ENCODE measurements at places on chromosomes 4 and X.

DNA sequence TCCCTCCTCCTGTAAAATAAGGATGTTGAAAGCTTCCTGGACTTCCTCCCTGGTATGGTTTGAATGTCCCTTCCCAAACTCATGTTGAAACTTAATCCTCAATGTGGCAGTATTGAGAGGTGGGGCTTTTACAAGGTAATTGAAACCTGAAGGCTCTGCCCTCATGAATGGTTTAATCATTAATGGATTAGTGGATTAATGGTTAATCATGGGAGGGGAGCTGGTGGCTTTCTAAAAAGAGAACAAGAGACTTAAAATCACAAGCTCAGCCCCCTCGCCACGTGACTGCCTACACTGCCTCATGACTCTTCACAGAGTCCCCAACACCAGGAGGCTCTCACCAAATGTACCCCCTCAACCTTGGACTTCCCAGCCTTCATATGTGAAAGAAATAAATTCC, 124.6 kb upstream of the ANXA3 start:
- no peaks in the 10 kb centered on the region for H3K4me1 ChIP-seq
- DNase-seq = no peak
- H3K4me3 ChIP-seq = no peak overlapping the region
- no peaks in the 10 kb centered on the region for H3K36me3 ChIP-seq
- H3K27ac ChIP-seq = no peak overlapping the region

- H3K27me3 ChIP-seq = no peaks in the 10 kb centered on the region
- DNase-seq = no peak
- H3K36me3 ChIP-seq = no peaks in the 10 kb centered on the region
- H3K4me3 ChIP-seq = no peak overlapping the region
- no peak overlapping the region for H3K27ac ChIP-seq
These were observed 2.4 kb upstream of the GPR82 start for GRCh38 chrX:41721590-41721989.

DNA sequence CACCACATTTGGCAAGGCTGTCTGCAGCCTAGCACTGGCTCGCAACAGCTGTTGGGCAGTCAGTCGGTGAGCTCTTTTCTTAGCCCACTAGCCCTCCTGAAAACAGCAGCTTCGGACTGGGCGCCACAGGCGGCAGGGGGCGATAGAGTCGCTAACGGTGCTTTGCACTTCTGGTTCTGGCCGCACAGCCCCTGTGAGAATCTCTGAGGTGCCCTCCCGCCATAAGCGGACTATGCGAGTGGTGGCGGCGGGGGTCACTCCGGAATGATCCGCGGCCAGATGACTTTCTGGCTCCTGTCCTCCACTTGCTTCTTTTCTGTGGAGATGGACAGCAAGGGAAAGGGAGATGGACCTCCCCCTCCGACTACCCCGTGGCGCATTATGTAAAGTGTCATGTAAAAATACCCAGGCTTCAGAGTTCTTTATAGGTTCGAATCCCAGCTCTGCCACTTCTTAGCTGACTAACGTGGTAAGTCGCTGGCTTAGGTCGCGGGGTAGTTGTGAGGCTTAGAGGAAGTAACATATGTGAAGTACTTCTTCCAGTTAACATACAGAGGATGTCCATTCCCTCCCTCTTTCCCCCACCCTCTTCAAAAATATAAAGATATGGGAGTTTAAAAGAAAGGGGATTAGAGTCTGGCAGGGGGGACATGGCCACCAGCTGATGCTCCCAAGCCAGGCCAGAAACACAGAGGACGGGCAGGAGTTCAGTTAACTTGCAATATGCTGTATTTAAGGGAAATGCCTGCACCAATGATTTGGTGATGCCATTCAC, 11.0 kb downstream of the ARHGAP36 start:
- DNase-seq = no peak
- no peak overlapping the region for H3K27ac ChIP-seq
- H3K4me3 ChIP-seq = no peak overlapping the region
- H3K27me3 ChIP-seq = peaks cover 7% of the 10 kb centered on the region

DNA sequence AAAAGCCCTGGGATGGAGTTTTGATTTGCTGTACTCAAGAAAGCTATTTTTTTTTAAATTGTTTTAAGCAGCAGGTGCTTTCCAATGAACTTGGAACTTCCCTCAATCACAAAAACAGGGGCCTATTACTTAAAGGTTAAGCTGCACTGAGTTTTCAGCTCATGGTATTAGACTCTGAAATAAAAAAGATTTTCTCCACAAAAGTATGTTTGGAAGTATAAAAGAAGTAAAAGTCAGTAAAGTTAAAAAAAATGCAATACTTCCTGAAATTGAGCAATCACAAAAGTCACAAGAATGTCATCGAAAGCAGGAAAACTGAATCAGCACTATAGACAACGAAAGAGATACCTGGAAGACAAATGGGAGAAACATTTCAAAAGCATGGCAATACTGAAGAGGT, 38.9 kb upstream of the PLAC8 start:
- no peak overlapping the region for H3K4me3 ChIP-seq
- no peak overlapping the region for H3K27ac ChIP-seq
- no peaks in the 10 kb centered on the region for H3K27me3 ChIP-seq
- no peaks in the 10 kb centered on the region for H3K36me3 ChIP-seq

DNA sequence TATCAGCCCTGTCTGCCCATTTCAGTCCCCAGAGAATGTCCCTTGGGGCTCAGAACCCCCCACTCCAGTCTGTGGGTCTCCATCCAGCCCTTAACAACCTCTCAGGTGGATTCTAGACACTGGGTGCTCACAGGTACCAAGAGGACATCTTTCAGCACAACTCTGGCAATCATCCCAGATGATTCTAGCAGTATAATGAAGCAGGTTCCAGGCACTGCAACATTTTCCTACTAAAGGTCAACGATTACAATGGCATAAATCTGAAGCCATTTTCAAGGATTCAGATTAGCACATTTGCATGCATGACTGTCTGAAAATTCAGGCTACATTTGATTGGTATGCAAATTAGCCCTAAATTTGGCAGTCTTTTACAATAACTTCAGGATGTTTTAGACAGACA, 10.0 kb downstream of the SLC2A9 start:
- H3K4me1 ChIP-seq = peaks cover 22% of the 10 kb centered on the region
- H3K27ac ChIP-seq = no peak overlapping the region
- no peaks in the 10 kb centered on the region for H3K36me3 ChIP-seq
- no peak for DNase-seq
- H3K4me3 ChIP-seq = no peak overlapping the region
- no peaks in the 10 kb centered on the region for H3K27me3 ChIP-seq

- H3K27ac ChIP-seq = no peak overlapping the region
- DNase-seq = no peak
- H3K27me3 ChIP-seq = no peaks in the 10 kb centered on the region
- no peaks in the 10 kb centered on the region for H3K4me1 ChIP-seq
These were observed 69.9 kb upstream of the WDR1 start for GRCh38 chr4:10186228-10187214.

- DNase-seq = no peak
- no peak overlapping the region for H3K27ac ChIP-seq
- no peak overlapping the region for H3K4me3 ChIP-seq
- no peaks in the 10 kb centered on the region for H3K27me3 ChIP-seq
These were observed 69.0 kb downstream of the STAG2 start for GRCh38 chrX:124030520-124030919.

GRCh38 chr4:27233531-27233930, 372.9 kb downstream of the STIM2 start:
- H3K36me3 ChIP-seq = no peaks in the 10 kb centered on the region
- no peaks in the 10 kb centered on the region for H3K27me3 ChIP-seq
- H3K4me3 ChIP-seq = no peak overlapping the region
- H3K27ac ChIP-seq = no peak overlapping the region
- no peaks in the 10 kb centered on the region for H3K4me1 ChIP-seq
- no peak for DNase-seq

DNA sequence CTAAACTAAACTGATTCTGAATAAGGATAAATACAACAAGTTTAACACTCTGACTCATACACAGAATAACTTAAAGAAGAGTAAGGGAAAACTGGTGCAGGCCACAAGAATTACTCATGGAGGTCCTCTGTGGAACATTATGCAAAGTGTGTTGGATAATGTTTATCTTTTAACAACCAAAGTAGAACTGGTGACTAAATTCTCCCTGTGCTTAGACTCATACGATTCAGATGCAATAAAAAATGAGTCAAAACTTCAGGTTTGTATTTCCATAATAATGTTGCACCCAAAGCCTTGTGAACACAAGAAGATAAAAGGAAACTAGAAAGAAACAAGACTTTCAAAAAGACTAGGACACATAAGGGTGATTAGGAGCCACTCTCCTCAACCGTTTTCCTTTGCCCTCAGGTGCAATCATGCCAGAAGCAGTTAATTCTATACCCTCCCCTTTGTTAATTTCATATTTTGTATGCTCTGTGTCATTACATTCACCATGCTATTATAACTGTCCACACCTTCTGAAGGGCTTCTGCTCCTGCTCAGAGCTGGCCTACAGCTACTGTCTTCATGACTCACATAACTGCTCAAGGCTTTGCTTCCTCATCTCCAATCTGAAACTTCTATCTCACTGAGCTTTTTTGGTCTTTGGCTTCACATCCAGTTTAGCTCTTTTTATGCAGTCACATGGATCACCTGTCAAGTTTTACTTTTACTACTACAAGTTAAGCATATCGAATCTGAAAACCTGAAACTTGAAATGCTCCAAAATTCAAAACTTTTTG, 60.2 kb downstream of the KCNIP4 start:
- H3K27ac ChIP-seq = no peak overlapping the region
- H3K4me1 ChIP-seq = no peaks in the 10 kb centered on the region
- no peak for DNase-seq

DNA sequence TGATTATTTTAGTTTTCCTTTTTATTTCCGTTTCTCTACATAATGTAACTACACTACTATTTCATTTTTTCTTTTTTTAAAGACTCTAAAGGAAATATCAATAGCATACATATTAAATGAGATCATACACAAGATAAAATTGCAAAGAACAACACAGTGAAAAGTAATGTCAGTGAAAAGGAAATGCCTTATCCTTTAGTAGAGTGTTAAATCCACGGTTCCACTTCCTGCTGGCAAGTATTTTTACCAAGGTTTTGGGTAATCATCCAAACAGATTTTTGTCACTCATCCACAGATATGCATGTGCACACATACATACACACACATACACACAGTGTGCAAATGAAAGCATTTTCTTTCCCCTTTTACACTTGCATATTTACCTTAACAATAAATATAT, 548.9 kb downstream of the PPP4R3C start:
- H3K4me1 ChIP-seq = no peaks in the 10 kb centered on the region
- no peak for DNase-seq
- H3K27ac ChIP-seq = no peak overlapping the region
- no peaks in the 10 kb centered on the region for H3K36me3 ChIP-seq
- no peaks in the 10 kb centered on the region for H3K27me3 ChIP-seq

GRCh38 chr4:78971326-78971725, 32.1 kb upstream of the PAQR3 start:
- H3K4me3 ChIP-seq = peak overlapping the region; percentile 53
- no peaks in the 10 kb centered on the region for H3K36me3 ChIP-seq
- peak; percentile 72 for DNase-seq

DNA sequence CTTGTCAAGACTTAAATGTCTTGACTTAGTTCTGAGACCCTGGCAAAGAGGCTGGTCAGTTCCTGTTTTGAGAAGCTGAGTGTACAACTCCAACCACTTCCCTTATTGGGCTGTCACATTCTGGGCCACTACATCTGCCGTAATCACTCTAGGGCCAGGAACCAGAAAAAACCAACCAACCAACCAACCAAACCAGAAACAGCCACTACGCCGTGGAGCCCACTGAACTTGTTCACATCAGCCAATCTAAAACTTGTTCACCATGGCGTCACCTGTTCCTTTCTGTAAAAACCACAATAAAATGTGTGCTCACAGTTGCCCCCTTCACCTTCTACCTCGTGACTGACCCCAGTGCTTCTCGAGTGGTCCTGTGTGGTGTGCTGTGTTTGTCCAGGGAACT, 107.3 kb downstream of the JADE1 start:
- peak; percentile 30 for DNase-seq
- H3K4me3 ChIP-seq = no peak overlapping the region
- no peaks in the 10 kb centered on the region for H3K36me3 ChIP-seq
- H3K27me3 ChIP-seq = no peaks in the 10 kb centered on the region
- H3K4me1 ChIP-seq = no peaks in the 10 kb centered on the region
- H3K27ac ChIP-seq = no peak overlapping the region

GRCh38 chr4:185589067-185589836, 53.9 kb upstream of the PDLIM3 start:
- peak overlapping the region; percentile 65 for H3K27ac ChIP-seq
- peaks cover 18% of the 10 kb centered on the region for H3K36me3 ChIP-seq
- no peaks in the 10 kb centered on the region for H3K27me3 ChIP-seq

- peaks cover 20% of the 10 kb centered on the region for H3K4me1 ChIP-seq
- no peaks in the 10 kb centered on the region for H3K27me3 ChIP-seq
- H3K36me3 ChIP-seq = no peaks in the 10 kb centered on the region
These were observed 2.4 kb downstream of the FRAS1 start for GRCh38 chr4:78059524-78059889.

- no peak overlapping the region for H3K4me3 ChIP-seq
- H3K4me1 ChIP-seq = no peaks in the 10 kb centered on the region
- H3K27ac ChIP-seq = no peak overlapping the region
- H3K36me3 ChIP-seq = no peaks in the 10 kb centered on the region
- no peak for DNase-seq
These were observed 83.2 kb upstream of the USP9X start for GRCh38 chrX:41002026-41002425.

GRCh38 chr4:168098248-168098717, 5.9 kb downstream of the ANXA10 start:
- H3K4me1 ChIP-seq = no peaks in the 10 kb centered on the region
- H3K4me3 ChIP-seq = no peak overlapping the region
- H3K27me3 ChIP-seq = no peaks in the 10 kb centered on the region
- DNase-seq = no peak
- no peaks in the 10 kb centered on the region for H3K36me3 ChIP-seq
- no peak overlapping the region for H3K27ac ChIP-seq

DNA sequence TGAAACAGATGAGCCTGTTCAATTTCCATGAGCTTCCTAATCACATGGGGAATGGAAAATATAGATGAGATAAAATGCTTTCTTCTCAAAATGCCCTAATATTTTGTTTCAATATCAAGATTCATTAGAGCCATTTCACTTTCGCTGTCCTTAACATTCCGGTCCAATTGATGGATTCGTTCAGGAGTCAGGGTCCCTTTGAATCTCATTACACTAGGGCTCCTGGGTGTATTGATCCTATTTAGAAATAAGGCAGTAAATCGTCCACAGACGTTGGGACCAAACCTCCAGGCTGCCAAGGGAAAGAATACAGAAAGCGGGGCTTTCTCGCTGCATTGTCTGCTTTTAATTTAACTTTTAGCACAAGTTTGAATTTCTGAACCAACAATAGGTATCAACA, 20.6 kb upstream of the CRMP1 start:
- no peak overlapping the region for H3K4me3 ChIP-seq
- H3K4me1 ChIP-seq = no peaks in the 10 kb centered on the region
- no peaks in the 10 kb centered on the region for H3K27me3 ChIP-seq
- DNase-seq = no peak
- H3K36me3 ChIP-seq = no peaks in the 10 kb centered on the region

GRCh38 chr4:145177511-145177905, 2.9 kb downstream of the OTUD4 start:
- no peaks in the 10 kb centered on the region for H3K27me3 ChIP-seq
- H3K27ac ChIP-seq = peak overlapping the region; percentile 97
- no peak for DNase-seq
- peaks cover 47% of the 10 kb centered on the region for H3K4me1 ChIP-seq
- peak overlapping the region; percentile 98 for H3K4me3 ChIP-seq

GRCh38 chr4:56158483-56158882, 209.7 kb downstream of the CEP135 start:
- no peaks in the 10 kb centered on the region for H3K36me3 ChIP-seq
- DNase-seq = no peak
- no peak overlapping the region for H3K27ac ChIP-seq
- H3K4me3 ChIP-seq = no peak overlapping the region
- H3K27me3 ChIP-seq = no peaks in the 10 kb centered on the region
- no peaks in the 10 kb centered on the region for H3K4me1 ChIP-seq
